ENCODE measurements at places on chromosomes 12 and 14.
A peak's percentile ranks its signal among the peaks of the same experiment; 100 is the strongest.

GRCh38 chr12:123105211-123105826 is 45.6 kb downstream of the PITPNM2 start:
- no peak for DNase-seq

DNA sequence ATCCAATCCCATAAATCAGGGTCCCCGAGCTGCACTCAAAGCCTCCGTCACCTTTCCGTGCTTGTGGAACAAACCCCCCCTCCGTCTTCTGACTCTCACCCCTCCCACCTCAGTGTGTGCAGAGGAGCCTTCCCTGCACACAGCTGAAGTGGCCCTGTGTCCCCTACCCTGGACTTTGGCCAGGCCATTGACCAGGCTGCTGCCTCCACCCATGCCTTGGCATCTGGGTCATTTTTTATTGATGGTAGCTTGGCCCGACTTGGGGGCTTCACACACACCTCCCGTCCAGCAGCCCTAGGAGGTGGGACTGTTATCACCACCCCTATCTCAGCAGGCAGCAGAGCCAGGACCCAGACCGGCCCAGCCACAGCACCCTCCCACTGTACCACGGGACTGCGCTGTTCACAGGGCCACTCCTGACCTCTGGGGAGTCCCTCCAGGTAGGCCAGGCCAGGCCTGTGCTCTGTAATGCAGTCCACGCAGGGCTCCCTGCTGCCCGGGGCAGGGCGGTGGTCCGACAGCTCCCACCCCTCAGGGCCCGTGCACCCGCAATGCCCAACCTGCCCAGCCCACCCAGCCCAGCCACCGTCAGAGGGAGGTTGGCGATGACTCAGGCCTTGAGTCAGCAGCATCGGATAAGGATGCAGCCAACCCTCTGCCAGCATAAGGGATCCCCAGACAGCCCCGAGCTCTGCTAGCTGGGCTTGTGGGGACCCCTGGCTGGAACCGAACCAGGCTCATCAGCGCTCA is 9.2 kb upstream of the INF2 start:
- no peak for DNase-seq

GRCh38 chr12:88153959-88154358 is 11.9 kb downstream of the TMTC3 start:
- peak; percentile 28 for DNase-seq

GRCh38 chr14:102941419-102942011 is 19.1 kb downstream of the AMN start:
- DNase-seq, result no peak

GRCh38 chr12:49827401-49828099 is 663 bp downstream of the NCKAP5L start:
- DNase-seq, result no peak

GRCh38 chr12:31967539-31967938 is 8.3 kb downstream of the RESF1 start:
- no peak for DNase-seq

GRCh38 chr12:76152181-76152807 is 67.8 kb upstream of the NAP1L1 start:
- DNase-seq, result no peak

DNA sequence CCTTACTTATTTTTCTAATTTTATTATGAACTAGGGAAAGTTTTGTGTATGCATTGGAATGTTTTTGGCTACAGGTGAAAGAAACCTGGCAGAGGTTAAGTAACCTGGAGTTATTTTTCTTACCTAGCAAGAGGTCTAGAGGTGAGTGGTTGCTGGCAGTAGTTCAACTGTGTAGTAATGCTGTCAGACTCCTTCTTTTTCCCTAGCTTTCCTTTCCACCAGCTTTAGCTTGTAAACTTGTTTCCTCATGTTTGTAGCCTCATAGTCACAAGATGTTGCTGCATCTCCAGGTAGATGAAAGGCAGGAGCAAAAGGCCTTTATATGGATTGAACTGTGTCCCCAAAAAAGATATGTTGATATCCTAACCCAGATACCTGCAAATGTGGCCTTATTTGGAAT is 105.1 kb upstream of the AMIGO2 start:
- DNase-seq, result no peak

- peak; percentile 30 for DNase-seq
These were observed 30.7 kb downstream of the CEP290 start for GRCh38 chr12:88111074-88111652.

DNA sequence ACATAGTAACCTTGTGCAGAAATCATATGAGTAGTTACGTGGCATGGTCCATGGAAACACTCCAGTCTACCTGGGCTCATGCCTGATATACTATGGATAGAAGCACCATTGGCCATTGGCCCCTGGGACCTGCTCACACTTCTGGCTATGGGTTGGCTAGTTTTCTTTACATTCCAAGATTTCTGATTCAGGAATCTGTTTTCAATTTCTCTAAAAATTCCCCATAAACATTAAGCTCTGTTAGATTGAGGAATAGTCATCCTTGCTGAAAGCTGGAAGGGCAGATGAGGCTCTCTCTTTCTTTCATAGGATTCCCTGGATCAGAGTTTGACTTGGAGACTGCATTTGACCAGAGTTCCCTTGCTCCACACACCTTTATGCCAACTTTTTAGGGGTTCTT is 37.3 kb upstream of the RAP1B start:
- no peak for DNase-seq

DNA sequence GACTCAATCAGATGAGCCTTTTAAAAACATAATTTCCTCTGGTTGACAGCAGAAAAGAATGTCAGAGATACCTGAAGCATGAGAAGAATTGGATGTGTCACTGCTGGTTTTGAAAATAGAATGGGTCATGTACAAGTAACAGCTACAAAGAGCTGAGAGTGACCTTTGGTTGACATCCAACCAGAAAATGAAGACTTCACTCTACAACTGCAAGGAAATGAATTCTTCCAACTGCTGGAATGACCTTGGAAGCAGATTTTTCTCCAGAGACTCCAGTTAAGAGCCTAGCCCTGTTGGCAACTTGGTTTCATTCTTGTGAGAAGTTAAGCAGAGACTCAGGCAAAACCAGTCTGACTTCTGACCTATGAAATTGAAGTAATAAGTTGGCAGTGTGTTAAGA is 505.9 kb downstream of the SLC16A7 start:
- no peak for DNase-seq

Data from AG09319 (cell line).